NCI-H2171 (cell line): ENCODE measurements at places on chromosomes 2 and 18.
A peak's percentile ranks its signal among the peaks of the same experiment; 100 is the strongest.

GRCh38 chr2:221289389-221289788, 282.7 kb downstream of the EPHA4 start:
- DNase-seq, result no peak

- no peak for DNase-seq
Measured at GRCh38 chr2:227031379-227031778, 132.6 kb downstream of the COL4A4 start.

DNA sequence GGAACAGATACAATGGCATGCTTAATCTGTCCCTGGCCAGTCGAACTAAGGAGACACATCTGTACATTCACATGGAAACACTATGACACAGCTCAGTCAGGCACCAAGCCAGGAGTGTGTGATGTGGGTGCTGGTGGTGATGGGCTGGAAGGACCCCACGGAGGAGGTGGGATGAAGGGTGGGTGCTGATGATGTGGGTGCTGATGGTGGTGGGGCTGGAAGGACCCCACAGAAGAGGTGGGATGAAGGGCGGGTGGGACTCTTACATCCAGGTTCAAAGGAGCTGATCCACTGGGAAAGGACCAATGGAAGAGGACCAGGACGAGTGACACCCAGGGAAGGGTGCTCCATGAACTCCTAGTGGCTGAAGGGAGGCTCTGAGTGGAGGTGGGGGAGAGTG, 34.8 kb upstream of the ACAA2 start:
- DNase-seq, result no peak

- no peak for DNase-seq
Measured at GRCh38 chr2:231940795-231941194, 14.6 kb upstream of the NPPC start.

- no peak for DNase-seq
Measured at GRCh38 chr18:62611453-62612288, 88.8 kb downstream of the ZCCHC2 start.

GRCh38 chr2:130728007-130728454, 839 bp upstream of the GPR148 start:
- no peak for DNase-seq

DNA sequence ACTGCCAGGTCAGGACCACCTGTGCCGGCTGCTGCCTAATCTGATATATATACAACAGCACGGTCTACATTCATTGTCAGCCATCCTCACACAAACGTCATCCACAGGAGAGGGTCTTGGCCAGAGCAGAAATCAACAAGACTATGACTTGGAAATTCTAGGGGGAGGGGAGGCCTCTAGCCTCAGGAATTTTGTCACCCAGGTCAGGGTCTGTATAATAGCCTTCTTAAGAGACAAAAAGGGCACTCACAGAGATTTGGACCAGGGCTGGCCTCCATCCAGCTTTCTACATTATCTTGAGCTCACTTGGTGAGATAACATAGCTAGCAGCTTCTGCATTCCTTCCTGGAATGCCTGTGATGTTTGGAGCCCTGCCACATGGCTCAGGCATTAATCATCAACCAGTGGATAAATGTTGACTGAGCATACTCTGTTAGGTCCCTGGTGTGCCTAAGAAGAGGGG, 50.4 kb upstream of the CTIF start:
- DNase-seq, result no peak

GRCh38 chr2:110680709-110681108, 2.8 kb upstream of the BUB1 start:
- DNase-seq, result no peak

DNA sequence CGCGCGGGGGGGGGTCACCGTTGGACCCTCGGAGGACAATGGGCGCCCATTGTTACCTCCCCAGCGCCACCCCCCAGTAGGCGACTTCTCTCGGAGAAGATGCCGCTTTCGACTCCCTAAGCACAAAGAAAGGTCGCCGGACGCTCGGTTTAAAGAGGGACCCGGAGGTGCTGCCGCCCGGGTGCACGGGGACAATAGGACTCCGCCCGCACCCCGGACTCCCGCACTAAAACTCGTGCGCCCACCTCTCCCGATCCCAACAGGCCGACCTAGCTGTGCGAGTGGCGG, 318 bp upstream of the CDC42EP3 start:
- no peak for DNase-seq

- no peak for DNase-seq
Measured at GRCh38 chr2:64612575-64613195, 41.0 kb downstream of the SERTAD2 start.

DNA sequence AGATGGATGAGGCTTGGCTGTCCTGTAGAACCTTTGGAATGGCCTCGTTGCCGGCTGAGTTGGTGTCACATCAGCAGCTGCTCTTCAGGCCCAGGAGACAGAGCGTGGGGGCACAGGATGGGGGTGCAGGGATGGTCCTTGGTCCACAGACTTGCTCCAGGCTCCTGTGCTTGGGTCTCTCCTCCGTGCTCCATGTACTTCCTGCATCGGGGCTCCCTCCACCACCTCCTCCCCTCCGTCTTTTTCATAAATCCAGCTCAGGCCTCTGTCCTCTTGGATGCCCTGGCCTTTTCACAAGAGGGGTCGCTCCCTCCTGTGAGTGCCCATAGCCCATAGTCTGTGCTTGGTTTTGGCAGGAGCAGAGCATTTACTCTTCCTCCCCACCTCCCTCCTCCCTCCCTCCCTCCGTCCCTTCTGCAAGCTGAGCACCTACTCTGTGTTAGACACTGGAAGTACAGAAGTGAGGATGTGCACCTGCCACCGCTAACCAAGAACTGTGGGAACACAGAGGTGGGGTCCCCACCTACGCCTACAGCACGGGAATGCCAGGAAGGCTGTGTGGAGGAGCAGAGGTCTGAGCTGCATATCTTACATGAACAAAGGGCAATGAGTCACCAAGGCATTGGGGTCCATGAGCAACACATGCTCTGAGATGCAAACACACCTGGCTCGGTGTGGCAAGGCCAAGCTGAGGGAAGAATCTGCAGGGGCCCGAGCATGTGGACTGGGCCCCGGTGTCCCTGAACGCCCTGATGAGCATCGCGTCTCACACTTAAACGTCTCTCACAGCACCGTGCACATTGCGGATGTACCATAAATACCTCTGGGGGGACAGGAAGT, 458.7 kb upstream of the HS6ST1 start:
- no peak for DNase-seq

GRCh38 chr18:12013186-12013916, 32.0 kb downstream of the IMPA2 start:
- DNase-seq, result no peak

- DNase-seq, result peak; percentile 84
Measured at GRCh38 chr2:119431155-119431975, at the start of gene TMEM37. Gene TMEM37 (plus strand): TSS chr2:119431854. CDS start chr2:119431904, 50 bp downstream.

DNA sequence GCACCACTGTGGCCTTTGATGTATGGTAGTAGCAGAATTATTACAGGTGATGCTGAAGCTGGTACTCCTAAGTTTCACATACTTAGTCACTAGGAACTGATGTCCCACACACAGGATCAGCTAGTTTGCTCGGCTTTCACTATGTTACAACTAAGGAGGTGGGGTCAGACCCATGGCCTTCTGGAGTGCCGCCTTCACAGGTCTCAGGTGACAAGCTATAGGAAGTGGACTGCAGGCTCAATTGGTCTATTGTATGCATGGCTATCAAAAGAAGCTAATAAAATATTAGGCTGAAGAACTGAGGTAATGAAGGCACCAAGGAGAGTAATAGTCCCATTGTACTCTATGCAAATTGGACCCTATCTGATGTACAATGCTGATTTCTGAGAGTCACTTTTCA, 170.6 kb downstream of the DLGAP1 start:
- DNase-seq, result no peak

DNA sequence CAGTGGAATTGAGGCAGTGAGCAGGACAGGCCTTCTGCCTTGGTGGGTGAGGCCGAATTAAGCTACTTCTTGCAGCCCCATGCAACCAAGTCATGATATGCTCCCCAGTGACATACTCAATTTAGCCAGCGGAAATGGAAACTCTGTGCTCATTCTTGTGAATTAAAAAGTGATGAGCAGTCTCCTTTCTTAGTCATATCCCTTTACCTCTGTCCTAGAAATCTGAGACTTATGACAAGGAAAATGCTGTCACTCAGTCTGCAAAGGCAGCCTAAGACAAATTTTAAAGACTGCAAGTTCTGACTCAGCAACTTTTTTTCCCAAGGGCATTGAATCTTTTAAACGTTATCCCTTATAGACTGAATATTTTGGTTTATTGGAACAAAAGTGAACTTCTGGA, 218.2 kb downstream of the SH3BP4 start:
- no peak for DNase-seq

- no peak for DNase-seq
Measured at GRCh38 chr2:217412277-217412676, 552.4 kb upstream of the TNP1 start.

GRCh38 chr2:241095594-241096290, 6.3 kb downstream of the MTERF4 start:
- DNase-seq, result no peak

GRCh38 chr2:217906798-217907197, 96.0 kb downstream of the TNS1 start:
- no peak for DNase-seq

DNA sequence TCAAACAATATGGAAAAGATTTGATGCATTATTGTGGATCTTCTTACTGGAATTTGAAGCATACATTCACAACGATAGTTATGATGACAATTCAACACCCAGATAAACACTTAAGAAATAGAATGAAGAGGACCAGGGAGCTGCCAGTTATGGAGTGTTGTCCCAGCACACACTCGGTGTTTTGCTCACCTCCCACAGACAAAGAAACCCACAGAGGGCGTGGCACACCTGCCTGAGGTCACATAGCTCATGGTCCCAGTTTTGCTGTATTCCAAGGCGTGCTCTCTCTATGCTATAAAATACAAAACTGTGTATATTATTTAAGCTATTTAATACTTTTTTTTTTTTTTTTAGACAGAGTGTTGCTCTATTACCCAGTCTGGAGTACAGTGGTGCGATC, 31.1 kb downstream of the EFR3B start:
- no peak for DNase-seq

- DNase-seq, result no peak
Measured at GRCh38 chr18:79257480-79257879, 138.2 kb upstream of the NFATC1 start.

DNA sequence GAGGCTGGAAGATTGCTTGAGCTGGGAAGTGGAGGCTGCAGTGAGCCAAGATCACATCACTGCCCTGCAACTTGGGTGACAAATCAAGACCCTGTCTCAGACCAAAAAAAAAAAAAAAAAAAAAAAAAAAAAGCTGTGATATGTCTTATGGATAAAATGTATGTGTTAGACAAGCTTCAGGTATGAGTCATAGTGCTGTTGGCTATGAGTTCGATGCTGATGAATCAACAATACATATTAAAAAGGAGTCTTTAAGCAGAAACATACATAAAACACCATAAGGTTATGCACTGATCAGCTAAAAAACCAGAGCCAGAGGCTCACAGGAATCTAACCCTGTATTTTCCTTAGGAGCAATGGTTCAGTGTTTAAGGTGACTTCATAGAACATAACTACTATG, 332.3 kb downstream of the NCKAP5 start:
- no peak for DNase-seq

- DNase-seq, result no peak
Measured at GRCh38 chr2:204686406-204686805, 141.1 kb downstream of the PARD3B start.

DNA sequence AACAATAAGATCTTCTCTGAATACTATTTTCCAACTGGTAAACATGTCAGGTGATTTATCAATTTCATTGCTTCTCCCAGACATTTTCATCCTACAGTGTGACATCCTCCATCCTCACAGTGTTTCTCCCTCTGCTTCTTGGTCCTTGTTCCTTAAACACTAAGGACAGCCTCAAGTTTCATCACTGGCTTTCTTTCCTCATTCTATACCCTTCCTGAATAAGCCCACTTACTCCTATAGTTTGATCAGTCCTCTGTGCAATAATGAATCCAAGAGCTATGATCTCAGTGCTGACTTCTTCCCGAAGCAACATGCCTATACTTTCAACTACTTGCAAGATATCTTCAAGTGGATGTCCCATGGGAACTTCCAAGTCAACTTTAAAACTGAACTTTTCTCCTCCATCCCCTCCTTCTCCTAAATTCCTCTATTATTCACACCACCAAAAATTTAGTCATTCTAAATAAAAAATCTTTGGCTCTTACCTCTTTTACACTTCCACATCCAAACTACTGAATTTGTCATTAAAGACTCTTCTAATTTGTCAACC, 87.6 kb downstream of the FAM228A start:
- no peak for DNase-seq

- no peak for DNase-seq
Measured at GRCh38 chr2:99338029-99338585, 918 bp downstream of the EIF5B start.

DNA sequence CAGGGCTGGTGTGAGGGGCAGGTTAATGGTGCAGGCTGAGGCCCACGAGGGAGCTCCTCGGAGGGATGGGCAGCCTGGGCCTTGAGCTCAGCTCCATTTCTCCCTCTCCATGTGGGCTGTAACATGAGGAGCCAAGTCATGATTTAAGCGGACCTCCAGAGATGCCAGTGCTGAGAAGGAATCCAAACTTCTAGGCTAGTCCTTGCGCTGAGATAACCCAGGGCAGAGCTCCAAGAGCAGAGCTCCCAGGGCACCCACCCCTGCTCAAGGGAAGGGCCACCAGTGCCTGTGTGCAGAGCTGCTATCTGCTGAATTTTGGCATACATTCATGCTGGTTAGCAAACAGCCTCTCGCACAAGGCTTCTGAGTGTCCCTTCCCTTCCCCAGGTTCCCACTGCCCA, 95.1 kb downstream of the MRO start:
- DNase-seq, result no peak

GRCh38 chr2:203083328-203083727, 68.7 kb downstream of the NBEAL1 start:
- no peak for DNase-seq

DNA sequence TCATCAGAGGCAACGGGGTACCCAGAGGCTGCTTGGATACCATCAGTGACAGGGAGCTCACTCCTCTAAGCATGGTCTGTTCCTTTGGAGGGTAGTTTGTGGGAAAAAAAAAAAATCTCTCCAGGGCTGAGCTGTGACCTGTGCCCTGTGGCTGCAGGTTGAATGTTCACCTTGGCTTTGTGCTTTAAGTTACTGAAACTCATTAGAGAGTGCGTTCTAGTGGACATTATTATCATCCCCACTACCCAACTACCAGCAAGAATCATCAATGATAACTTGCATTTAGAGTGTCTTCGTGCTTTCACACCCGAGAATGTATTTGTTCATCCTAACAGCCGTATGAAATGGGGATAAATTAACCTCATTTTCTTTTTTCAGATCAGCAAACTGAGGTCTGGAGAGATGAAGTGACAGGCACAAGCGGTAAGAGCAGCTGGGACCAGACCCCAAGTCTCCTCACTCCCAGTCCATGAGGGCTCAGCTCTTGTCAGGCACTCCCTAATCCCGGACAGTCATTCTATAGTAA, 157.5 kb upstream of the MYCN start:
- no peak for DNase-seq

- no peak for DNase-seq
Measured at GRCh38 chr2:199570934-199571333, 113.2 kb upstream of the SATB2 start.

GRCh38 chr2:133362061-133362476, 206.2 kb downstream of the NCKAP5 start:
- no peak for DNase-seq

- DNase-seq, result no peak
Measured at GRCh38 chr2:232395586-232395985, 11.1 kb upstream of the ALPG start.
